Dorsolateral prefrontal cortex (tissue), 122 donors: ENCODE measurements at places on chromosomes 13 and 19. TPM values are rescaled to one million over a fixed set of nuclear protein-coding genes. Genes with fewer than 3 reads are reported as not detected.
A peak's percentile ranks its signal among the peaks of the same experiment; 100 is the strongest.

- peak; percentile 63 for DNase-seq
These were observed 1.6 kb downstream of the GATAD2A start for GRCh38 chr19:19406878-19407632.

DNA sequence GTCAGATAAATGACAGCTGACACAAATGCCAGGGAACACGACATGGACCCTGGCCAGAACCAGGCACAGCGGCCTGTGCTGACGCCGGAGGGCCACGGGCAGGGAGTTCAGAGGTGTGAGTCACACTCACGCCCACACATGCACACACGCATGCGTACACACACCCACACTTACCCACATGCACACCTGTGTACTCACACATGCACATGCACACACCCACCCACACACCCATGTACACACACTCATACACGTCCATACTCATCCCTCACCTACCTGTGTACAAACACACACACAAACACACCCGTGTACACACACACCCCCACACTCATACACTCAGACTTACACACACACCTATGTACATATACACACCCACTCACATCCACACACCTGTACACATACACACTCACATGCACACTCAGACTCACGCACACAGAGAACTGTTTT lies 40.4 kb downstream of the MLLT1 start:
- DNase-seq, result no peak

DNA sequence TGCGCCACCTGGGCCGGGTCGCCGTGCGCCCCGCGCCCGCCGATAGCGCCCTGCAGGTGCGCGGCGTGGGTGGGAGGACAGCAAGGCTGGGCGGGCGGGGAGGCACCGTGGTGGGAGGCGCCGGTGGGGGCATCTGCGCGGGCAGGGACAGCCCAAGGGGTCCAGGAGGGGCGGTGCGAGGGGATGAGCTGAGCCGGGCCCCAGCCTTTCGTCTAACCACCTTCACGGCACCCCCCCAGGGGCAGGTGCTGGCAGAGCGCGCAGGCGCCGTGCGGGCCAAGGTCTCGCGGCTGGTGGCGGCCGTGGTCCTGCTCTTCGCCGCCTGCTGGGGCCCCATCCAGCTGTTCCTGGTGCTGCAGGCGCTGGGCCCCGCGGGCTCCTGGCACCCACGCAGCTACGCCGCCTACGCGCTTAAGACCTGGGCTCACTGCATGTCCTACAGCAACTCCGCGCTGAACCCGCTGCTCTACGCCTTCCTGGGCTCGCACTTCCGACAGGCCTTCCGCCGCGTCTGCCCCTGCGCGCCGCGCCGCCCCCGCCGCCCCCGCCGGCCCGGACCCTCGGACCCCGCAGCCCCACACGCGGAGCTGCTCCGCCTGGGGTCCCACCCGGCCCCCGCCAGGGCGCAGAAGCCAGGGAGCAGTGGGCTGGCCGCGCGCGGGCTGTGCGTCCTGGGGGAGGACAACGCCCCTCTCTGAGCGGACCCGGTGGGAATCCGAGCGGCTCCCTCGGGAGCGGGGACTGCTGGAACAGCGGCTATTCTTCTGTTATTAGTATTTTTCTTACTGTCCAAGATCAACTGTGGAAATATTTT lies 3.1 kb downstream of the KISS1R start:
- DNase-seq, result no peak

DNA sequence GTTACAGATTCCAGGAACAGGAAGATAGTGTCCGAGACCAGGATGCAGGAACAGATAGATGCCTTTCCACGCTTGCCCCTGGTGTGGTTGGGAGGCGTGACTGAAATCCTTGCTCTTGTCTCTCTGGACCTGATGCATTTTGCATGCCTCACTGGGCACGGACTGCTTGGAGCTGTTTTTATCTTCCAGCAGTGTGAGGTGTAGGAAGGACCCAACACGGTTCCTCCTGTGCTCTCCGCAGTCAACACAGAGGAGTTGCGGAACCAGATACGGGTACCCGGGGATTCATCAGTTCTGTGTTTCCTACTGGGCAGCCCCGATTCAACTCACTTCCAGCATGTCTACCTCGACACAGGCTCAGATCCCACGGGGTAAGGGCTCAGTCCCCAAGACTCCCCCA lies 6.5 kb downstream of the DOT1L start:
- no peak for DNase-seq

GRCh38 chr19:7505288-7505681 lies 10.6 kb upstream of the ZNF358 start:
- no peak for DNase-seq

GRCh38 chr13:51025245-51025905 lies 85.7 kb downstream of the C13orf42 start:
- no peak for DNase-seq

DNA sequence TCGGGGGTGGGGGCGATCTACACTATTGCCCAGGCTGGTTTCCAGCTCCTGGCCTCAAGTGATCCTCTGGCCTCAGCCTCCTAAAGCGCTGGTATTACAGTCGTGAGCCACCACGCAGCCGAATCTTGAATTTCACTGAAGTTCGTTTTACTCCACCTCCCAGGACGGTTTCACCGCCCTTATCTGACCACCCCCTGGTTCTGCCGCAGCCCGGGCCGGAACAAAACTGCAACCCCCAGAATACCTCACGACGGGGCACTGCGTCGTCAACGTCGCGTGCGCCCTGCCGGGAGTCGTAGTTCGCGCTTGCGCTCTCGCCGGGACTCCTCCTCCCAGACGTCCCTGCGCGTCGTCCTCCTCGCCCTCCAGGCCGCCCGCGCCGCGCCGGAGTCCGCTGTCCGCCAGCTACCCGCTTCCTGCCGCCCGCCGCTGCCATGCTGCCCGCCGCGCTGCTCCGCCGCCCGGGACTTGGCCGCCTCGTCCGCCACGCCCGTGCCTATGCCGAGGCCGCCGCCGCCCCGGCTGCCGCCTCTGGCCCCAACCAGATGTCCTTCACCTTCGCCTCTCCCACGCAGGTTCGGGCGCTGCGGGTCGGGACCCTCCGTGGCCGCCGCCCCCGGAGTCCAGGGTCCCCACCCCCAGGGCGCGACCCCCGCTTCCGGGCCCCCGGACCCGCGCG lies at the start of gene ATP5F1D:
ATP5F1D (plus strand) TSS at position 335 of the 679 bp plus-strand sequence; CDS start at position 435, 100 bp downstream.
- peak; percentile 96 for DNase-seq

DNA sequence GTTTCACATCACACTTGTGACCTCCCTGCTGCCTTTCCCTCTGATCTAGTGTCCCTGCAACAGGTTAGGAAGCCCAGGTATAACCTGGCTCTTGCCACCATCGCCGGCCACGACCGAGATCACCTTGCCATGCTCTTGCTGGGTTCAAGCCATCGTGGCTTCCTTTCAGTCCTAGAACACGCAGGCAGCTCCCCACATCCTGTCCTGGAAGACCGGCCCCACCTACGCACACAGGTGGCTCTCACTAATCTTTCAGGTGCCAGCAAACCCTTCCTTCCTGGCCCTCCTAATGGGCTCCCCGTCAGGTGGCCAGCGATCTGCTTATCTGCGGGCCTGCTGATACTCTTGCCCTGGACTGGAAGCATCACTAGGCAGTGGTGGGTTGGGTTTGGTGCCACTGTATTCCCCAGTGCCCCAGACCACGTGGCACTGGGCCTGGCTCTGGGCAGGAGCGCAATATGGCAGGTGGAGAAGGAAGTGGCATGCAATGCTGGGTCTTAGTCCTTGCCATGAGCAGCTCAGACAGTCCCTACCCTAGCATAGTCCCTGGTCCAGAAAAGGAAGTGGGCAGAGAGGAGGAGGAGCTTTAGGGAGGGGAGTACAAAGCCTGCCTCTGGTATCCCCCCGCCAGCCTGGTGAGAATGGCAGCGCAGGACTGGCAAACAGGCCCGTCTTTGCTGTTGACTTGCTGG lies 11.8 kb downstream of the PPP1R37 start:
- no peak for DNase-seq

GRCh38 chr13:71754407-71754974 lies 112.5 kb downstream of the DACH1 start:
- DNase-seq, result no peak

- no peak for DNase-seq
These were observed 13.7 kb downstream of the PTH2 start for GRCh38 chr19:49409441-49410029.

- no peak for DNase-seq
These were observed 46.4 kb downstream of the SOX1 start for GRCh38 chr13:112113348-112113747.

DNA sequence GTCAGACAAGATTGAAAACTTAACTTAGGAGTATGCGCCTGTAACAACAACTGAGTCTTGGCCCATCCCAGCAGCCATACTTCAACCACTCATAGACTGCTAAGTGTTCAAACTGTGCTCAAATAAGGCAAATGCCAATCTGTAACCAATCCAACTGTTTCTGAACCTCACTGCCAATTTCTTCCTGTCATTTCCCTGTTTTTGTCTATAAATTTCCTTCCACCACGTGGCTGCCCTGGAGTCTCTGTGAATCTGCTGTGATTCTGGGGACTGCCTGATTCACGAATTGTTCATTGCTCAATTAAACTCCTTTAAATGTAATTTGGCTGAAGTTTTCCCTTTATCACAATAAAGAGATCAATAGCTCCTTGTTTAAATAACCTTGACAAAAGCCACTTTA lies 50.8 kb upstream of the FREM2 start:
- no peak for DNase-seq

GRCh38 chr13:106095406-106095805 lies 440.1 kb downstream of the EFNB2 start:
- DNase-seq, result no peak

GRCh38 chr13:43804461-43805070 lies 17.8 kb upstream of the ENOX1 start:
- no peak for DNase-seq

GRCh38 chr13:55013051-55013450 lies 1984.4 kb downstream of the OLFM4 start:
- no peak for DNase-seq

- no peak for DNase-seq
These were observed 1042.5 kb upstream of the PCDH9 start for GRCh38 chr13:68272652-68273051.

DNA sequence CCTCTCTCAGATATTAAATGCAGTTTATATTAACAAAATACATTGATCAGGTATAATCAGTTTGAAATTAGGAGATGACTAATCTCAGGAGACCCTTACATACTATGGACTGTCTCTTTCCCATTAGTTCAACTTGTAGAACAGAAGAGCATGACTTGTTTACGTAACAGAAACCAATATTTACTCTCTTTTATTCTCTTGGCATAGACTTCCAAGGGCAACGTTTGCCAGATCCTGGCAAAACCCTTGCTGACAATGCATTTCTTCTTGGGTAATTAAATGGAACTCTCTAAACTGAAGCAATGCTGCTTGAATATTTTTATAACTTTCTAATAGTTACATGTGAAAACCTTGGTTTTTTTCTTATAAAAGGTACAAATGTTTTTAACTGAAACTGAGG lies 68.3 kb upstream of the MYO16 start:
- DNase-seq, result no peak

DNA sequence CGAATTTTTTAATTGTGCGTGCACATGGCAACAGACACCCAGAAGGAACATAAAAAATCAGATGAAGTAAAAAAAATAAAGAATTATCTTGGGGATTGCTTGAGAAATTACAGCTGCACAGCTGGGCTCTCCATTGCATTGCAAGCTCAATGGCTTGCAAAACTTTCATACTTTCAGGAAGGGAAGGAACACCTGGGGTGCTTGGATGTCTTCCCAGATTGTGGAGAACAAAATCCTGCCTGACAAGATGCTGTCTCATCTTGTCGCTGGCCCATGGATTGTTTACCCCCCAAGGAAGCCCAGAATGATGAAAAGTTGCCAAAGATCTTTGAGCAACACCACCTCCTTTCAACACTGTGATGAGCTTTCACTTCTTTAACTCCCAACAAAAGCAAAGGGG lies 11.0 kb upstream of the CASP14 start:
- no peak for DNase-seq

DNA sequence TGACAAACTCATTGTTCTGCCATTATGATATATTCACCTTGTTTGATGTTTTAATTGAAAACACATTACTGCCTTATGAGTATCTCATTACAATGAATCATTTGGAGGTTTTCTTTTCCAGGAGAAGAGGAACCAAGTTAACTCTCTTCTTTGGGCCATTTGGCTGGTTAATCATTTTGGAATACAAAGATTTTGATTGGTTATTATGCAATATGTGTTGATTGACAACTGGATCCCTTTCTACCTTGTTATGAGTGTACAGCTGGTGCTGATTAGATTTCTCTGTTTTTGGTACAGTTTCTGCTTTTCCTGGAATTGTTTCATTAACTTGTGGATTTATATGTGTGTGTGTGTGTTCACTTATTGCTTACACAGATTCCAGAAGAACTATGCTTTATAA lies 49.2 kb upstream of the RGCC start:
- no peak for DNase-seq

DNA sequence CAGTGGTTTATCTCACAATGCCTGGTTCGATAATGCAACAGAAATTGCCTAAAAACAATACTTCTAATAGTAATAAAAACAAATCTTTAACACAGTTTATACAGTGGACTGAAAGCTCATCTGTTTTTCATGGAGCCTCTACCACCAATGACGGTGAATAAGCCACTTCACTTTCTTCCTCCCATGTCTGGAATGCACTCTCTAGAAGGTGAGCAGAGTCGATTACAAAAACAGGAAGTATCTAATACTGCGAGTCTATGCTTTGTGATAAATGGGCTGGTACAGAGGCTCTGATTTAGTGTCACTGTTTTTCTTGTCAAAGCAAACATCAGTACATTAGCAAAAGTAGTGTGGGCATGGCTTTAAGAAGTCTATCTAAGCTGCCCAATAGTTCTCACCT lies 1348.6 kb upstream of the SLC10A2 start:
- DNase-seq, result no peak

GRCh38 chr13:69975496-69975895 lies 132.1 kb upstream of the ATXN8OS start:
- no peak for DNase-seq

- DNase-seq, result no peak
These were observed 484.5 kb downstream of the DIAPH3 start for GRCh38 chr13:59679254-59679653.

DNA sequence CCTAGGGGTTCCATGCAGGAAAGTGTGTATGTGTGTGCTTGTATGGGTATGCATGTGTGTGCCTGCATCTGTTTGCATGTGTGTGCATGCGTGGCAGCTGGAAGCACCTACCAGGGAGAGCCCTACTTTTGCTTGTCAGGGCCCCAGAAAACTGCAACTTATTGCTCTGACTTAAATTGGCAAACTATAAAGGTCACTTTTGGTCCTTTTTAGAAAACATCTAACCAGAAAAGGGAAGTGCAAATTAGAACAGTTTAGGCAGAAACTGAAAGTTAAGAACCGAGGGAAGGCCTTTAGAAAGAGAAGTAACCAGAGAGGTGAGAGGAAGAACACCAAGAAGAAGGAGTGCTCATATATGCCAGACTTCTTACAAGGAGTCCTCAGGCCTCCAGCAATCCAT lies 32.5 kb downstream of the DLEU7 start:
- no peak for DNase-seq

Gene TMC4
- total RNA-seq, result 4.5 TPM

Gene UHRF1
- total RNA-seq, result 5.7 TPM

Gene PTGER1
- 1.7 TPM for total RNA-seq

Gene GZMM
- 1.2 TPM for total RNA-seq

Gene SMIM44
- total RNA-seq, result not detected

Gene ZNF555
- 14.6 TPM for total RNA-seq

Gene ZNF793
- total RNA-seq, result 27.1 TPM

Gene RCBTB2
- total RNA-seq, result 13.1 TPM

Gene LRRC25
- total RNA-seq, result 1.3 TPM
